ENCODE measurements at places on chromosomes 7 and 10.
A peak's percentile ranks its signal among the peaks of the same experiment; 100 is the strongest.

DNA sequence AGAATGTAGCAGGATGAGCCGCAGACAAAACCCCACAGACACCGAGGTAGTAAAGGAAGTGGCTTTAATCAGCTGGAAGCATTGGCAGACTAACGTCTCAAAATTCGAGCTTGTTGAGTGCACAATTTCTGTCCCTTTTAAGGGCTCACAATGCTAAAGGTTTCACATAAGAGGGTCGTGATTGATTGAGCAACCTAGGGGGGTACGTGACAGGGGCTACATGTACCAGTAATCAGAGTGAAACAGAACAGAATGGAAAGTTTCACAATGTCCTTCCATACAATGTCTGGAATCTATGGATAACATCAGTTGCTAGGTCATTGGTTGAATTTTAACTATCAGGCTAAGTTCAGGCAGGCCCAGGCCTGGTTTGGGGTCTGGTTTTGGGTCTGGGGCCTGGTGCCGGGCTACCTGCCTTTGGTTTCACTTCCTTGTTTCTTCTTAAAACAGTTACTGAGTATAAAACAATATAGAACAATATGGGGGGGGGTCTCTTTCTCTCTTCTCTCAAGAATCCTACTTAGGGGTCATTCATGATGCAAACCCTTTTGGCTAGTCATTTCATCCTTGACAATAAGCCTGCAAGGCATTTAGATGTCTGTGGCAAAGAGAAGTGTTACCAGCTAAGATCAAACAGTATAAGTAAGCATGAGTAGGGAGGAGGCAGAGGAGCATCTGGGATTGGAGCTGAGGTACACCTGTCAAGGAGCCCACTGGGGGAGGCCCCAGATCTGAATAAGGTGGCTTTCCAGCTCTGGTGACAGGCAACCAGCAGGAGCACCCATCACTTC, 364.1 kb downstream of the TNS3 start:
- no peak for DNase-seq

- DNase-seq, result peak; percentile 46
These were observed 1.1 kb upstream of the EGR2 start for GRCh38 chr10:62817121-62817765.

DNA sequence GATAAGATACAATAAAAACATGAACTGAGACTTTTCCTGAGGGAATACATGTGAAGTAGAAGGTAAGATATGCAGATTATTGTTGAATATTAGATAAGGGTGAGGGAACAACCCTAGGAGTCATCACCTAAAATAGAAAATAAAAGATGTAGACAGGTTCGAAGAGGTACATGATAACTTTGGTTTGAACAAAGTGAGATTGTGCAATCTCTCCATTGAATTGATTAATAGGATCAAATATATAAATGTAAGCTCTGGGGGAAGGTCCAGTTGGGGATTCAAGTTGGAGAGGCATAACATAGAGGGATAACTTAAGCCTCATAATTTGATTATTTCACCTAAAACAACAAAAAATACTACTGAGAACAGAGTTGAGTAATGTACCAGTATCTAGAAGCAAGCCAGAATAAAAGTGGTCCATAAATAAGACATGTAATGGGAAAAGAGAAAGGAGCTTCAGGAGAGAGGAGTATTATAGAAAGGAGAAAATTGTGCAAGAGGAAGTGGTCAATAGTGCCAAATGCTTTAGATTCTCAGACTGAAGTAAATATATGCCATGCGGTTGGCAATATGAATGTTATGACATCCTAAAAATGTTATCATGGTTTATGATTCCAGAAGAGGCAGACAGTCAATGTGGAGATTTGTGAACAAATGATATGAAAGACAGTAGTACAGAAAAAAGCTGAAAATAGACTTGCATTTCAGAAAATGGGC, 282.3 kb upstream of the CHRM2 start:
- no peak for DNase-seq

DNA sequence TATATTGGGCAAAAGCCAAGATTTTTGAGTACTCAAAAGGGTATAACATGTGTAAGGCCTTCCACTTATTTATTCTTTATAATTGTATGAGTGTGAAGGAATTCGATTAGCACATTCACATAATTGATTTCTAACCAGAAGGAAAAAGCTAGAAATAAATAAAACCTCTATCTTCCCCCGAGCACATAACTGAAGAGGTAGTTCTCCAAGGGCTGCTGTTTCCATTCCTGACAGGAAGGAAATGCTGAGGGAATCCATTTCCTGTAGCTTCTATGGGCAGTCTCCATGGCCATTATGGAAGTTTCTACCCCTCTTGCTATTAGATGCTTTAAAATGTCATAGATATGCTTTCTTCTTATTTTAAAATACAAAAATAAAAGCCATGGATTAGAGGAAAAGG, 70.5 kb upstream of the ABCB5 start:
- DNase-seq, result no peak

GRCh38 chr7:100079024-100079560, 2.4 kb downstream of the ZNF3 start:
- DNase-seq, result no peak

- no peak for DNase-seq
These were observed 165.6 kb downstream of the TPK1 start for GRCh38 chr7:144670218-144670617.

- DNase-seq, result no peak
These were observed 16.4 kb downstream of the OGDHL start for GRCh38 chr10:49745756-49746155.

- DNase-seq, result no peak
These were observed 22.1 kb upstream of the UMAD1 start for GRCh38 chr7:7618410-7618809.

DNA sequence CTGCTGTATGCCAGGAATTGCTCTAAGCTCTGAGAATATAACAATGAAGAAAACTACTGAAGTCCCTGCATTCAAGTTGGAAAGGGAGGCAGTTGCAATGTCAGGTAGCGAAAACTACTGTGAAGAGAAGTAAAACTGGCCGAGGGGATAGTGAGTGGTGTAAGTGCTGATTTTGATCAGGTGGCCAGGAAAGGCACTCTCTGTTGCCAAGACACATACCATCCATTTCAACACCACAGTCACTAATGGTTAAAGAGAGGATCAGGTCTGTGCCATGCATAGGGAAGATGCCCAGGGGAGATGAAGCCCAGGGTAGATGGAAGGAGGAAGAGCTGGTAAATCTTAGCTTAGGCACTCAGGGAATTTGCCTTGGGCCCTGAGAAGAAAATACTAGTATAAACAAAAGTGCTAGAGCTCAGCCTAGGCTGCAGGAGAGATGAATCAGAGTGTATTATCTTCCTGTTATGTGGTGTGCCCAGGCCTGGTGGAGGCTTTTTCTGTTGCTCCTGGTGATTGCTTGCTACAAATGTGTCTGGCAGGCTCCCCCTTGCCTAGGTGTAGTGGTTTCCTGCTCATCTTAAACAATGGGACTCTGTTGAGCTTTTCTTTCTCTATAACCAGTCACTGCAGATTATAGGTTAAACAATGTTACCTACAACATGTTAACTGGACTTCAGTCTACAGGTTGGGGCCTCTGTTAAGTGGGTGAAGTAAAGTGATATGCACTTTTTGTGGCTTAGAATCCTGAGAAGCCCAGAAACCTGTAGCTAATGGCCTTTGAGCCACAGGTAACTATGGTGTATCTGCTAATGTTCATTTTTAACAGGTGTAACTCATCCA, 125.5 kb downstream of the LRRC4 start:
- no peak for DNase-seq

DNA sequence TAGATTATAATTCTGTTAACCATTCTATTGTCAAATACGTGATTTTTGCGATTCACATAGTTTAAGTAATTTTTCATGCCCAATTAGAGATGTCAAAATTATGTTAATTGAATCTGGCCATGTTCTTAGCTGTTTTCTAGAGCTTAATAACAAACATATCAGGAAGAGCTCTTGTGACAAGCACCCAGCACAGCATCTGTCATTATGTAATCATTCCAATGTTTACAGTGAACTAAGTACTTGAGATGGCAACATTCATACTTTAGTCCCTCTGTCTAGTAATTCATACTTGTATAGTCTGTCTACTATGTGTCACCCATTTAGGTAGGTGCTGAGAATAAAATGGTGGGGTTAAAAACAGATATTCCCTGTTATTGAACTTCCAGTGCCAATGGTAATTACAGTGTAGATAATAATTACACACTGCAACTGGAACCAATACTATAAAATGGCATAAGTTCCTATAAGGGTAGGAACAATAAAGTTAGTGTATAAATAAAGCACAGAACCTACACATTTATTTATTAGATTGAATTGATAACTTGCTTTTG, 55.2 kb downstream of the ZEB1 start:
- no peak for DNase-seq

- no peak for DNase-seq
These were observed 57.6 kb downstream of the TSPAN15 start for GRCh38 chr10:69508738-69509340.

DNA sequence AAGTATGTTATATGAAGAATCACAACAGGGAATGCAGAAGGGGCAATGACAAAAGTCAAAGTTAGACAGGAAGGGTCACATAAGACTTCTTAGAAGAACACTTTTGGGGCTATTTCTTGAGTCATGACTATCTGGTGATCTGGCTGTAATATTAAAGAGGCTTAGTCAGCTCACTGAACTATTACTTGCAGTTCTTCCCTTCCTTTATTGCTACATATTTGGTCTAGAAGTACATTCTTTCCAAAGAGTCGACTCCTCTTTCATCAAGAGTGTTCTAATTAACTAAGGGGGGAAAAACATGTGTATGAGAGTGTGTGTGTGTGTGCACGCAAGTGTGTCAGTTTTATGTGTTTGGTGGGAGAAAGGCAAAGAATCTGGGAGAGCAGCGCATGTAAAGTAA, 247.3 kb upstream of the LRRTM3 start:
- DNase-seq, result no peak

GRCh38 chr10:7363700-7364099, 47.1 kb downstream of the SFMBT2 start:
- no peak for DNase-seq

- DNase-seq, result no peak
These were observed 110.7 kb downstream of the WDR37 start for GRCh38 chr10:1166828-1167275.

DNA sequence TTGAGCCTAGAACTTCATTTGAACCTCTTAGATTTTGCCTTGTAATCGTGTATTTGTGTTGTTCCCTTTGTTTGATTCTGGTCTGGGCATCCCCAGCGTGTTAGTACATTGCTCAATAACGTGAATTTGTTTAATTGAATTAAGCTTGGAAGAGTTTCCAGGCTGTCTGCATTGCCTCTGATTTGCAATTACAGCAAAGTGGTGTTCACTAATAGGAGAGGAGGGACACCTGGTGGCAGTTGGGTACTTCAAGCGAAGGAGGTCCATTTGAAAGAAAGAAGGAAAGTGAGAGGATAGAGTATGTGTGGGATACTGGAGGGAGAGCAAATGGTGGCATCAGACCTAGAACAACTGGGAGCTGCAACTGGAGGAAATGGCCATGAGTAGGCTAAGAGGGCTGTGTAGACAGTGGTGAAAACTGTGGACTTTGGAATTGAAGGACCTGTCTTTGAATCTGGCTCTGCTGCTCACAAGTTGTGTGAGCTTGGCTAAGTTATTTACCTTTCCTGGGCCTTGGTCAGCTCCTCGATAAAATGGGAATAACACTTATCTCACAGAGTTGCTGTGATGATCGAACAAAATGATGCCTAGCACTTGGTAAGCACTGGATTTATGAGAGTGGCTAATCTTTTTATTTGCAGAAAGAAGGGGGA, 15.1 kb downstream of the LSMEM1 start:
- no peak for DNase-seq

DNA sequence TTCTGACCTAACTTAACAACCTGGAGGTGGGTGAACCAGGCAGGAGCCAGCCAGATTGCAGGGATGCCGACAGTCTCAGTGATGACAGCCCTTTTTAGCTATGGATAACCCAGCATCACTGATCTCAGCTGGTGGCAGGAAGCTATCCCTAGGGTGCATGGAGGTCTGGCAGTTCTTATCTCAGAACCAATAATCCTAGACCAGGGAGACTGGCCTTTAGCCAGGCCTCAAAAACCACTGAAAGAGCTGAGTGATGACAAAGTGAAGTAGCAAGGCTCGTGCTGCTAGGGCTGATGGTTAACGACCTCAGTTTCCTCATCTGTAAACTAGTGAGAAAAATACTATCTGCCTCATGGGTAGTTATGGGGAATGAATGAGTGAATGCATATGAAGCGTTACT, 112.5 kb downstream of the RALA start:
- DNase-seq, result no peak

DNA sequence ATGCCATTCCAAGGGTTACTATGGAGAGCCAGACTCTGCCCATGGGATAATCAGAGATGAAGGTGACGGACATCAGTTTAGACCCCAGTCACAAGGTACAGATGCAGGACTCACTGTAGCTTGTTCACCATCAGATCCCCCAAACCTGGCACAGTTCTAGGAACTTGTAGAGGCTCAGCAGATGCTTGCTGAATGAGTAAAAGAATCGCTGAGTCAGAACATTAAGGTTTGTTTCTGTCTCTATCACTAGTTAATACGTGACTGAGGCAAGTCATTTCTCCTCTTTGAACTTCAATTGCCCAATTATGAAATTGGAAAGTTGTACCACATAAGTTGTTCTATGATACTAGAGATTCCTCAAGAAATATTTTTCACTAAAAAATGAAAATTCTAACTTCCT, 65.1 kb downstream of the PPP1R3C start:
- DNase-seq, result no peak

DNA sequence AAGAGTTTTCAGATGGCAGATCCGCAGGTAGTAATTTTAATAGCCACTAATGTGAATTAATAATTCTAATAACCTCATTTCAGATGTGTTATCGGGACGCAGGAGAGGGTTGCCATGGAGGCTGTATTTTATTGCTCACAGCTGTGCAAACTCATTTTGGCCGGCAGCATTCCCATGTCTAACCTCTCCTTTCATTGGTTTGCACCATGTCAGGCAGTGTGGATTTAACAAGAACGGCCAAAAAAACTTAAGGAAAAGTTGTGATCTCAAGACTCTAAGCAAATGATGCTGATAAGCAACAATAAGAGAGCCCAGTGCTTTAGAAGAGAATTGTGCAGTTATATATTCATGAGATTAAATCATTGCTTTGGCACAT, 88.7 kb upstream of the NRP1 start:
- DNase-seq, result no peak

DNA sequence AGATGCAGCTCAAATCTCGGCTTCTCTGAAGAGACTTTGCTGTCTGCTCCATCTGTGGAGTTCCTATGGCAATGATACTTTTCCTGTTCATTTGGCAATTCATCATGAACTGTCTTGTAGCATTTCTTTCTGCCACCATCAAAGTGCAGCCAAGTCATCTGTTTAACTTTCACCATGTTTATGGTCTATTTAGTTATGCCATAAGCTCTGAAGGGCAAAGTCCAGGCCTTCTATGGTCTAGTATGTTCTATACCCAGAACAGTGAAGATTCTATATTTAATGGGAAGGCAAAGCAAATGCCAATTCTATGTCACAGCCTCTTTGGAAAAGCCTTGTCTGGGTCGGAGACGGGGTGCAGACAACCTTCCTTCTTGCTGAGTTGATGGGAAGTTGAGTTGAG, 472.6 kb downstream of the PLXNA4 start:
- DNase-seq, result no peak

- no peak for DNase-seq
These were observed 5.6 kb downstream of the TMEM120A start for GRCh38 chr7:75988568-75989499.
